Choroid plexus epithelial cell (primary cell): ENCODE measurements at places on chromosomes 5 and 9.
A peak's percentile ranks its signal among the peaks of the same experiment; 100 is the strongest.

DNA sequence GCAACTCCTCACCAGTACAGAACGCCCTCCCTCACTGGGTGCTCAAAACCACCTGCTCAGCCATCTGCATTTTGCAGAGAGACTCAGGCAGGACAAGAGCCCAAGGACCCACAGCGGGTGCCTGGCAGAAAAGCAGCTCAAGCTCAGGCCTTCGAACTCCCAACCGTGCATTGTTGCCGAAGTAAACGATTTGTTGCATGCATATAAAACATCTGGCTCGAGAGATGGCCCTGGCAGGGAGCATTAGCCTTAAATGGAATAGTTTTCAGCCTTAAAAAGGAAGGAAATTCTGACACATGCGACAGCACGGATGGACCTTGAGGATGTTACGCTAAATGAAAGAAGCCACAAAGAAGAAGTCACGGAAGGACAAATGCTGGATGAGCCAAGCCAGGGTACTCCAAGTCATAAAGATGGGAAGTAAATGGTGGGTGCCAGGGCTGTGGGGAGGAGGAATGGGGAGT is 160.4 kb upstream of the PHYKPL start:
- DNase-seq, result no peak

GRCh38 chr9:105418588-105419500 is 29.0 kb upstream of the FSD1L start:
- no peak for DNase-seq

DNA sequence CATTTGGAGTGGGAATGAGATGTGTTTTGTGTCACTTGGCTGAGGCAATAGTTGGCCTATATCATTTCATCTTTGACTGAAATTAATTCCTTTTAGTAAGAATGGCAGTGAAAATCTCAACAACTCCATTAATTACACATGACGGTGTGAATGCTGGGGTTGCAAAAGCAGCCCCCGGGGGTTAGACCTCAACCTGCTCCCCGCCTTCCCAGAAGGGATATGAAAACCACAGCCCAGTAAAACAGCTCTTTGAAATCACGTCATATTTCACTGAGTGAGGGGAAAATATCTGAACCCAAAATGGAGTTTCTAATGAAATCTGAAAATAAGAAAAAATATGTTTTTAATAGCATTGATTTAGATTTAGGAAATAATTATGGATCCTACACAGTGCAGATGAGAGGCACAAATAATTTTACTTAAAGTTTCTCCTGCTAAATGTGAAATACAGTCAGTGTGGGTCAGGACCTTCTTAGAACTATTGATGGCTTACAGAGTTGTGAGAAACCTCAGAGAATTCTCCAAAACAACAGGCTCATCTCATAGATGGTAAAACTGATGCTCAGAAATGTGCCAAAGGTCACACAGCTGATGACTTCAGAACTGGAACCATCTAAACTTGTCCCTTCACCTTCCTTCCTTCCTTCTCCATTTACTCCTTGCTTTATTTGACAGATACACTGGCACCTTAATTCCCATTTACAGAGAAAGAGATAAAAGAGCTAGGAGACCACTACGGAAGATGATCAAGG is 96.5 kb downstream of the SPOCK1 start:
- DNase-seq, result no peak

- no peak for DNase-seq
Observed at GRCh38 chr9:7403839-7404487, 395.6 kb downstream of the DMAC1 start.

- DNase-seq, result no peak
Observed at GRCh38 chr9:136707849-136708517, 4.4 kb upstream of the DIPK1B start.

- no peak for DNase-seq
Observed at GRCh38 chr9:33437205-33437604, 10.2 kb downstream of the AQP3 start.

GRCh38 chr5:160231783-160232342 is 2.6 kb downstream of the FABP6 start:
- DNase-seq, result peak; percentile 18

- DNase-seq, result no peak
Observed at GRCh38 chr5:82447913-82448312, 169.8 kb upstream of the RPS23 start.

- DNase-seq, result no peak
Observed at GRCh38 chr5:144015961-144016360, 154.5 kb downstream of the YIPF5 start.

DNA sequence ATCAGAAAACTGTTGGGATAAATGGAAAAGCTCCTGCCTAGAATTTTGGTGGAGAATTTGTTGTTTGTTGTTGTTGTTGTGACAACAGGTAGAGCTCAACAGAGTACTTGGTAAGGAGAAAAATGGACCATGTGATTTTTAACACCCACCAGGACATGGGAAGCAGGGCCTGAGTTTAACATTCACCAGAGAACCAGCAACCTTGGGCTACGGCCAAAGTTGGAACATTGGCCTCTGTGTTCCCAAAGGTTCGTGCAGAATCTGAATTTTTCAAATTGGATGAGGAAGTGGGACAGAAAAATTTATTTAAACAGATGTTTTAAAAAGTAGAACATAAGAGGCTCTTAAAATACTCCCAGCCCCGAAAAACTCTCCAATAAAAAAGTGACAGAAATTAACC is 127.0 kb downstream of the GNA14 start:
- DNase-seq, result no peak

- peak; percentile 25 for DNase-seq
Observed at GRCh38 chr9:87674565-87675299, 51.2 kb upstream of the CTSL start.

DNA sequence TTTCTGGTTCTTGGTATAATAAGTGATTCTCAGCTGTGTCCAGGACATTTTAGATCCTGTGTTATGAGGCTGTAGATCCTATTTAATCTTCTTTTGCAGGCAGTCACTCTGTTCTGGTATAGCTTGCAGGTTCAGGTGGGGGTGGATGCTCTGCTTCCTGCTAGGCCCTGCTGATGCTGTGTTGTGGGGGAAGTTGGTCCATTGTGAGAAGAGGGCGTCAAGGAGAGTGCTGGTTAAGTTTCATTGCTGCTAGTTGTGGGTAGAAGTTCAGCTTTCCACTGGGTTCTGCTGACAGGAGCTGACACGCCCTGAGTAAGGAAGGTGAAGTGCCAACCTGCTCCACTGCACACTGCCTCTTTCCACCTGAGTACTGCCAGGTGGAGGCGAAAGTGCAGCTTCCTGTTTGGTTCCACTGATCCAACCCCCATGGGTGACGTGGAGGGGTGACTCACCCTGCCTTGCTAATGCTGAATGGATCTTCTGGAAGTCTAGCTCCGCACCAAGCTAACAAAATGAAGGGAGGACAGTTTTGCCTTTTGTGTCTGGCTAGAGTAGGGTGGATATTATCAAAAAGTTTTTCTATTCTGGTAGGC is 16.3 kb downstream of the NMRK1 start:
- DNase-seq, result no peak

DNA sequence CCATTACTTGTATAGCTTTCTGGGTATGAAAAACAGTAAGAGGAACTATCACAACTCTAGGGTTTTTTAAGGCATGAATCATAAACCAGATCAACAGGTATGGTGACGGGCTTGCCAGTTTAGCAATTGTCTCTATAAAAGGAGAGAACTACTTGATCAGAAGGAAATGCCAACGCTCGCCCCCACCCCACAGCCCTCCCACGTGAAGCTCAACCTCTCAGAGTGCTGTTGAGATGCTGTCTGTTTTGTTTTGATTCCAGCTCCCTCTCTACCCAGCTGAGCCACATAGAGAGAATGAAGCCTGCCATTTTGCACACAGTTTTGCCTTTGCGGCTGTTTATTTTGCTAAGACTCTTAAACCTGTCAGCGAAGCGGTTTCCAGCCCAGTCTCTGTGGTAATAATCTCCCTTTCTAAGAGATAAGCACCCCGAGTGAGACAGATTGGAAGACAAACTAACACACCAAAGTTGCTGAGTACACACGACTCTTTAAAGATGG is 257.9 kb upstream of the ANKRD55 start:
- peak; percentile 66 for DNase-seq

GRCh38 chr5:60487476-60487875 is 212.5 kb downstream of the DEPDC1B start:
- DNase-seq, result peak; percentile 29

GRCh38 chr5:142881076-142881783 is 111.1 kb downstream of the ARHGAP26 start:
- DNase-seq, result peak; percentile 94

- DNase-seq, result no peak
Observed at GRCh38 chr9:33318781-33319180, 28.5 kb downstream of the NFX1 start.

- DNase-seq, result no peak
Observed at GRCh38 chr5:32866138-32866537, 155.0 kb downstream of the NPR3 start.
